ENCODE measurements at places on chromosomes 5 and 9.

DNA sequence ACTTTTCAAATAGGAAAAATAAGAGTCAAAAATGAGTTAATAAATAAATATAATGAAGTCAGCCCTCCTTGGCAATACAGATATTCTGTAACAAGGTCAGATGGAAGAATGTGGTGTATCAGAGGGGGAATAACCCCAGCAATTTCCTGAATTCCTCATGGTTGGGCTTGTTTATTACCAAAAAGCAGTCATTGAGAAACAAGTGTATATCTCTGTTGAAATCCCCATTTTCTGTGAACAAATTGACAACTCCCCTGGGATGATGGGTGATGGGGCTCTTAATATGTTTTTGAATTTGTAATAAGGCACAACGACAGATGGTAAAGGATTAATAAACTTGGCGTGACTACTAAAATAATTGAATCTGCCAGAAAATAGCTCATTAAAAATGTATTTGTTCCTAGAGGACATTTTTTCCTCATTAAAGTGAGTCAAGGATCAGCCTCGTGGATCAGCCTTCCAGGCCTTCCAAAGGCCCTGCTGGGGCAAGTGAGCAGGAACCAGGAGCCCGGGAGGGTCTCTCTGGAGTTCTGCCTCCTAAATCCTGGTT lies 34.2 kb downstream of the THBS4 start:
- DNase-seq: no peak

- DNase-seq: no peak
Observed at GRCh38 chr5:32496104-32496503, 51.6 kb upstream of the ZFR start.

- no peak for DNase-seq
Observed at GRCh38 chr5:154686490-154686889, 68.7 kb upstream of the LARP1 start.

- peak; percentile 48 for DNase-seq
Observed at GRCh38 chr5:10577371-10578292, 13.8 kb downstream of the ANKRD33B start.

- DNase-seq: no peak
Observed at GRCh38 chr9:86545090-86545489, 190.9 kb upstream of the TUT7 start.

- no peak for DNase-seq
Observed at GRCh38 chr9:26955222-26955903, 849 bp upstream of the IFT74 start.

- DNase-seq: no peak
Observed at GRCh38 chr9:92385477-92385876, 18.9 kb downstream of the OGN start.

DNA sequence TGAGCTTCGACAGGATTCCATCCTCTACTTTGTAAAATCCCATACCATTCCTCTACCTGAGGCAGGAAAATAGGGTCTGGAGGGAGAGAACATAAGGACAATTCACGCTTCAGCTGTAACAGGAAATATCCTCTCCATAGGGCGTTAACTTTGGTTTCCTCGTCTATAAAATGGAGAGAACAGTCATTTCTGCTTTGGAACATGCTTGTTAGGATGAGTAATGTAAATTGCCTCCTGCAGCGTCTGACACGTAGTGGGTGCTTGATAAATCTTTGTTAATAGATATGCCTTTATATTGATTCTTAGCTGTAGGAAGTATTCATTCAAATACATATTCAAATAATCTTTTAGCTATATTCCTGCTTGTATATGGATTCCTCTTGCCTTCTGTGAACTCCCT lies 711 bp upstream of the SUB1 start:
- DNase-seq: no peak

All from type B pancreatic cell (in vitro differentiated cells).